ENCODE measurements at places on chromosomes 7 and 10.
A peak's percentile ranks its signal among the peaks of the same experiment; 100 is the strongest.

DNA sequence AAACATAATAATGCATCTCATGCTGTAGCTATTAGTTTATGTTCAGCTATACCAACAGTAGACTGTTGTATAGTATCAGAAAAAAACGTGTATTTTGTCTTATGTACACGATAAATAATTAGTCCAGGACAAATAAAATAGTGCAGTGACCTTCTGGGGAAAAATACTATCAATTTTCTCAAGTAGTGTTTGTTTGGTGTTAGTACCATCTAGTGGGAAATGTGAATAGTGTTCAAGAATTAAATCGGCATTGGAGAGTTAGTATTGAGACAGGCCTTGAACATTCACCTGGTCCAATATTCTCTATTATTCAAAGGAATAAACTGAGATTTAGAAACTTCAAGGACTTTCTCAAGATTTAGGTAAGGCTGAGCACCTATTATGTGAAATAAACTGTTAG is 21.7 kb upstream of the OR2A5 start:
- no peak for DNase-seq

DNA sequence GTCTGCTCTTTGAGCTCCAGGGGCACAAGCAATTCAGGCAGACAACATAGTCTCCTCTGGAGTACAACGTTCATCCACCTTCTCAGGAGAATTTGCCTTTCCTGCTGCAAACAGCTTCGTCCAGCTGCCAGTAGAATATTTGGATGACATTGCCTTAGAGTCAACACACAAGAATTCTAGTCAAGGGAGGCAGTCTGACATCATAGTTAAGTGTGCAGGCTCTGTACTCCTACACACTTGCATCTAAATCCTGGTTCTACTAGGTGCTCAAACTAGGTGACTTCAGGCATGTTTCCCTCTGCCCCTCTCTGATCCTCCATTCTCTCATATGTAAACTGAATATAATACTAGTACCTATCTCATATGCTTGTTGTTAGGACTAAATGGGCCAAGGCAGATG is 314.8 kb downstream of the HPSE2 start:
- peak; percentile 43 for DNase-seq

GRCh38 chr7:68839014-68839413 is 759.3 kb upstream of the AUTS2 start:
- no peak for DNase-seq

- DNase-seq: no peak
Observed at GRCh38 chr7:41197769-41198168, 505.1 kb downstream of the INHBA start.

DNA sequence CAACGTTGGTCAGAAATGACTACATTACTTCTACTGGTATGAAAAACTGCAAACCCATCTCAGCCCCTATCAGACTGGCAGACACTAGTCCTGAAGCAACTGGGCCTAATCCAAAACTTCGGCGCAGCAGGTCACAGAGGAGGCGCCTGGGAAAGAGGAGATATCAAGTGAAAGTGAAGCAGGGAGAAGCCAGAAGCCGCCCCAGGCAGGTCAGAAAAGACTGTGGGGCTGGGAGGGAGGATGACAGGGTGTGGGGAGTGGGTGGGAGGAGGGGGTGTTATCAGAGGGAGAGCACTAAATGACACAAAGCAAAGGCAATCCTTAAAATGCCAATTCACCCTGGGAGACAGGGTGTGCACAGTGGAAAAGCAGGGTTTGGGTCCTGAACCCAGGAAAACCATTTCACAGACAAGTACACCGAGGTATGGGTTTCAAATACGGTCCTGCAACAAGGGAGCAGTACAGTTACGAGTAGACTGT is 731 bp downstream of the CHCHD3 start:
- DNase-seq: peak; percentile 2

DNA sequence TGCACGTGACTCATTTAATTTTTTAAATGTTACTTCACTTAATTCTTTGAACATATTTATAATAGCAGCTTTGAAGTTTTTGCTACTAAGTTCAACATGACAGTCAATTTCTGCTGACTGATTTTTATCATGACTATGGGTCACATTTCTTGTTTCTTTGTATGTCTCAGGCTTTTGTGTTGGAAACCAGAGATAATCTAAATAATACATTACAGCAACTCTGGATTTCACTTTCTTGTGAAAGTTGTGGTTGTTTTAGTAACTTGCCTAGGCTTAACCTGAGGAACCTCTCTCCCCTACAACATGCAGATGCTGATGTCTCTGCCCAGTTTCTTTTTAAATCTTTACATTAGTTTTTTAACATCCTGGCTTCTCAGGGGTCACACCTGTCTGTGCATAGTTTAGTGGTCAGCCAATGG is 180.8 kb downstream of the CCDC71L start:
- no peak for DNase-seq

GRCh38 chr7:30642789-30643188 is 39.5 kb downstream of the CRHR2 start:
- no peak for DNase-seq

DNA sequence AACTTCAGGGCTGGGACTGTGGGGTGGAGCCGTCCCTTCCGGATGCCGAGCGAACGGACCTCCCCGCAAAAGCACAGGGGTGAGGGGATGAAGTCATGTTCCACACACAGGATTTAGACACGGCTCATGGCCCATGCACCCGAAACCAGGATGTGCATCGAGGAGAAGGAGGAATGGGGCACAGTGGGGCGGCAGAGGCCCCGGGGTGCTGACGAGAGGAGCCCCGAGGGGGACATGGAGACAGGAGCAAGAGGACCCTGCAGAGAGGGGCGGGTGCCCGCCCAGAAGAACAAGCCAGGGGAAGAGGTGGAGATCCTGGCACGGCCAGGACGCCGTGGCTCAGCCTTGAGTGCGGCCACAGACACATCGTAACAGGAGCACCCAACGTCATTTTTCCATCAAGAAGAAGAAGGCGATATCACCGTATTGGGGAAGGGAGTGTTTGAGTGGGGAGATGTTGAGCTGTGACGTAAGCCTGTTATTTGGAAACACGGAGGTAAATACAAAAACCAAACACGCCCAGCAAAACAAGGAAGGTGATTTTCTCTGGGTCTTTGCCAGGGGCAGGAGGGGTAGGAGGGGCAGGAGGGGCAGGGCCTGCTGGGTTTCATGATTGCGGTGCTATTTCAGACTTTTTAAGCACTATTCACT is 25.3 kb upstream of the FOXL3 start:
- no peak for DNase-seq

DNA sequence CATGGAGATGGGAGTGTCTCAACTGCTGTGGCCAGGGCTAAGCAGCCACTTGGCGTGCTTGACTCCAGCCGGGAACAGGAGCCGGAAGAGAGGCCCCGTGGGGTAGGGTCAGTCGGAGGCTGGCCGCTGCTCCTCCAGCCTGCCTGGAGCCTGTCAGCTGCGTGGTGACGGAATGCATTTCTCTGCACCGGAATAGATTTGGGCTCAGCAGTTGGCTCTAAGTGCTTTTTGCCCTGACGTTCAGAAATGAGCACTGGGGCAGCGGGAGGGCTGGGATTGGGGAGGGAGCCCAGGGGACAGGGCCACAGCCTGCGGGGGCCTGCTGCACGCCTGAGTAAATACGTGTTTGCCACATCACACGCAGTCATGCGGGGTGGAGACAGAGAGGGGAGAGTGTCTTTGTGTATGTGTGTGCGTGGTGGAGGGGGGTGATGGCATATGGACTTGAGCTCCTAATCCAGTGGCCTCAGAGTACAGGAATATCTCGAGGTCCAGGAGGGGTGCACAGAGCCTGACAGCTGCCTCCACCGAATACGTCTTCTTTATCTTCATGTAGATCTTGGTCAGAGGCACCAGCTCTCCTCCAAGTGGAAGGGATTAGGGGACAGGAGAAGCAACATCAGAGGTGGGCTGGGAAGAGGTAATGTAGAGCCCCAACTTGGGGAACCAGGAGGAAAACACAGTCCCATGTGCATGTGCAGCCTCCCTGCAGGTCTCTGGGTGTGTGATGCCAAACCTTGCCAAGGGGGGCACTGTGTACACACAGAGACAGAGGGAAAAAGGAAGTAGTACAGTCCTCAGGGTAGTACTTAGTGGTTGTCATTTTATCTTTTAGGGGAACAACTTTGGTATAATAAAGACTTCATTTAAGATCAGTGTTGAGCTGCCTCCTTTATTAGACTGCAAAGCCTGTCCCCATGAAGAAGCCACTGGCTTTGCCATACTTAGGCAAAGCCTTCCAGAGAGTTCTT is 151.4 kb downstream of the CDH23 start:
- DNase-seq: peak; percentile 82
